Vagina (tissue), 2 donors: ENCODE measurements at places on chromosomes 6 and 20.

DNA sequence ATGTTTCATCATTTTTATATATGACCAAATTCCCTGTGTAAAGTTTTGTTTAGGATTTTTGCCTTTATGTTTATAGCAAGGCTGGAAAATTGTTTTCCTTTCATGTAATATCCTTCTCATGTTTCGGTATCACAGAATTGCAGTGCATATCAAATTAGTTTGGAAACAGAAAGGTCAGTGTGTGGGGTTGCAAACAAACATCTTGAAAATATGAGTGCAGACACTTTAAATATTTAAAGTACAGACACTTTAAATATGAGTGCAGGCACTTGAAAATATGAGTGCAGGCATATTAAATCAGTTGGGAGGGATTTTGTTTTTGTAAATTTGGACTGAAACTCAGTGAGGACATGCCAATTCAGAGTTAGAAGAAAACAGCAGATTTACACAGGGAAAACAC lies 6.5 kb downstream of the SLPI start:
- no peaks in the 10 kb centered on the region for H3K4me1 ChIP-seq
- H3K27ac ChIP-seq = no peak overlapping the region
- DNase-seq = no peak
- no peaks in the 10 kb centered on the region for H3K27me3 ChIP-seq

- H3K4me3 ChIP-seq = no peak overlapping the region
- no peaks in the 10 kb centered on the region for H3K36me3 ChIP-seq
- H3K27me3 ChIP-seq = no peaks in the 10 kb centered on the region
- no peak for DNase-seq
- H3K27ac ChIP-seq = peak overlapping the region; percentile 80
These were observed 44.3 kb downstream of the TRERF1 start for GRCh38 chr6:42407379-42407778.

- H3K4me1 ChIP-seq = peaks cover 17% of the 10 kb centered on the region
- no peak overlapping the region for H3K4me3 ChIP-seq
- DNase-seq = no peak
- H3K27me3 ChIP-seq = no peaks in the 10 kb centered on the region
- no peak overlapping the region for H3K27ac ChIP-seq
These were observed 189.4 kb upstream of the RREB1 start for GRCh38 chr6:6918216-6918983.

DNA sequence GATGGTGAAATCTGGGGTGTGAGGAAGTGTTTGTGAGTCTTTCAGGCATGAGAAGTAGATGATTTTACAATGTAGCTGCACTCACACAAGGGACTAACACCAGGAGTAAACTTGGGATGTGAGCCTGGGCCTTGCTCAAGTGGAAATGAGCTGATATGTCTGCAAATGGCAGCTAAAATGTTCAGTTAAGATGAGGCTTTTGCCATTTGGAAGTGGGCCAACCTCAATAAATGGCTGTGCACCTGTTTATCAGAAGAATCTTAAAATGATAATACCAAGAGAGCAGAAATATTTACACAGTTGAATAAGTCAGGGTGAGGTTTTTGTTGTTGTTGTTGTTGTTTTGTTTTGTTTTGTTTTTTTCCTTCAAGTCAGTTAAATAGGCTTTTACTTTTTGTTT lies 25.7 kb upstream of the KLHL31 start:
- H3K4me3 ChIP-seq = no peak overlapping the region
- H3K36me3 ChIP-seq = no peaks in the 10 kb centered on the region
- no peak for DNase-seq
- no peaks in the 10 kb centered on the region for H3K4me1 ChIP-seq
- no peak overlapping the region for H3K27ac ChIP-seq

GRCh38 chr6:113351173-113351834 lies 505.8 kb upstream of the MARCKS start:
- H3K27ac ChIP-seq = no peak overlapping the region
- no peaks in the 10 kb centered on the region for H3K27me3 ChIP-seq
- no peak overlapping the region for H3K4me3 ChIP-seq
- H3K4me1 ChIP-seq = peaks cover 21% of the 10 kb centered on the region
- DNase-seq = no peak

- H3K27ac ChIP-seq = peak overlapping the region; percentile 53
- H3K4me3 ChIP-seq = no peak overlapping the region
- no peak for DNase-seq
- H3K4me1 ChIP-seq = peaks cover 30% of the 10 kb centered on the region
These were observed 24.5 kb downstream of the RIPOR3 start for GRCh38 chr20:50666709-50667298.

GRCh38 chr6:137291441-137291840 lies 72.3 kb upstream of the IFNGR1 start:
- no peaks in the 10 kb centered on the region for H3K27me3 ChIP-seq
- no peaks in the 10 kb centered on the region for H3K36me3 ChIP-seq
- no peak for DNase-seq
- peaks cover 13% of the 10 kb centered on the region for H3K4me1 ChIP-seq

GRCh38 chr6:139600343-139600742 lies 225.9 kb upstream of the CITED2 start:
- no peaks in the 10 kb centered on the region for H3K27me3 ChIP-seq
- peaks cover 26% of the 10 kb centered on the region for H3K4me1 ChIP-seq
- no peaks in the 10 kb centered on the region for H3K36me3 ChIP-seq
- DNase-seq = no peak

DNA sequence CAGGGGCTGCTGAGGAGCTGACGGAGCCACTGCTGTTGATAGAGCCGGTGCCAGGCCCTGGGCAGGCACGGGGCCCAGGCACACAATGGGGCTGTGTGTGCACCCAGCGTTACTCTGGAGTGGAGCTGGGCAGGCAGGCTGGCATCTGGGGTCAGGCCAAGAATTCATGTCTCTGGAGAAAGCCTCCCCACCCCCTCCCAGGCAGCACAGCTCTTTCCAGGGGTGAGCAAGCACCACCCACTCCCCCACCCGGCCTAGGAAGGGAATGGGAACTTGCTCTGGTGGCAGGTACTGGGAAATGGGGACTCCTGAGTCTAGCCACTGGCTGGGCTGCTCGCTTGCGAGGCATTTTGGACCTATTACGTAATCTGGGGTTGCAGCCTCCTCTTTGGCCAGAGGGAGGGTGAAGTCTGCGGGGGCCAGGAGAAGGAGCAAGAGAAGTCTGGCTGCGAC lies 22.7 kb downstream of the TFEB start:
- DNase-seq = no peak
- no peak overlapping the region for H3K4me3 ChIP-seq
- H3K36me3 ChIP-seq = no peaks in the 10 kb centered on the region
- H3K27ac ChIP-seq = peak overlapping the region; percentile 51
- H3K27me3 ChIP-seq = no peaks in the 10 kb centered on the region
- peaks cover 72% of the 10 kb centered on the region for H3K4me1 ChIP-seq

DNA sequence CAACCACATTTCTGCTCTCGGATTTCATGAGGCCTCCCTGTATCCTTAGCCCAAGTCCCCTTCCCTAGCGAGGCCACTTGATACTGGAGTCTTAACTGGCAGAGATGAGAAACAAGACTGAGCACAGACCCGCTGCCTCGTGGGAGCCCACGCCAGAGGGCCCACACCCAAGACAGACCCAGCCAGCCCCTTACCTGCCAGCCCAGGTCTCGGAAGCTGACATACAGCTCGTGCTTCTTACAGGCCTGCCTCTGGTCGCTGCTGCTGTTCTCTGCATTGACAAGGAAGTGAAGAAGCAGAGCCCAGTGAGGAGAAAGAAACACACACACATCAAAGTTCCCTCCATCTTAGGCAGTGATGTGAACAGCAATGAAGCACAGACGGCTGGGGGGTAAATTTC lies 91.7 kb downstream of the BMP7 start:
- H3K27me3 ChIP-seq = no peaks in the 10 kb centered on the region
- no peak for DNase-seq
- H3K4me3 ChIP-seq = no peak overlapping the region
- H3K4me1 ChIP-seq = no peaks in the 10 kb centered on the region
- H3K36me3 ChIP-seq = no peaks in the 10 kb centered on the region

DNA sequence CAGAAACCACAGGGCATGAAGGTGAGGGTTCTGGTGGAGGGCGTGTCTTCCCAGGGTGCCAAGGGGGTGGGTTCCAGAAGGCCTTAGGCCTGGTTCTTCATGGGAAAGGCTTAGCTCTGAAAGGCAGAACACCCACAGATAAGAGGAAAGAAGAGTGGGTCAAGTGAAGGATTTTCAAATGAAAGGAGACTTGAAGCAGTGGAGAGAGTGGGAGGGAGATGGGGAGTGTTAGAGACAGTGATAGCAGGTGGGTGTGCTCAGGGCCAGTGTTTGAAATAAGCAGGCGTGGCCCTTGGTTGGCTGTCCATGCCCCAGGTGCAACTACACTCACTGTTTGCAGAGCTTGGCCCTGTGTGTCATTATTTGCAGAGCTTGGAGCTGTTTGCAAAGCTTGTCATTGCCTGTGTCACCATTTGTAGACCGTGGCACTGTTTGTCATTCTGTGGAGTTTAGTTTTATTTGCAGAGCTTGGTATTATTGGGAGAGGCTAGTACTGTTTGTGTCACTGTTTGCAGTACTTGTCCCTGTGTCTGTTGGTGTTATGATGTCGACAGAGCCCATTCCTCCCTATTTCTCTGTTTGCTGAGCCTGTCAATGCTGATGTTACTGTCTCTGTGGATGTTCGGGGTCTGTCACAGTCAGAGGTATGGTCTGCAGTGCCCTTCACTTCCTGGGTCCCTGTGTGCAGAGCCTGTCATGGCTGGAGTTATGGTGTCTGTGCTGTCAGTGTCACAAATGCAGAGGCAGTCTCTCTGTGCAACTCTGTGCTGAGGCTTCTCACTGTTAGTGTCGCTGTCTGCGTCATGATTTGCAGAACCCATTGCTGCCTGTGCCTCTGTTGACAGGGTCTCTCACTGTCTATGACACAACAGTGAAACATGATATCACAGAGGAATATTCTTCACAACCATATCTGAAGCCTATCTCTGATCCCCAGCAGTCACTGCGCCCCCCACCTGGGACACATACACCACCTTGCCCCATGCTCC lies 127.7 kb upstream of the LRFN2 start:
- no peak for DNase-seq
- H3K4me3 ChIP-seq = no peak overlapping the region
- no peaks in the 10 kb centered on the region for H3K36me3 ChIP-seq
- no peak overlapping the region for H3K27ac ChIP-seq
- peaks cover 3% of the 10 kb centered on the region for H3K4me1 ChIP-seq

DNA sequence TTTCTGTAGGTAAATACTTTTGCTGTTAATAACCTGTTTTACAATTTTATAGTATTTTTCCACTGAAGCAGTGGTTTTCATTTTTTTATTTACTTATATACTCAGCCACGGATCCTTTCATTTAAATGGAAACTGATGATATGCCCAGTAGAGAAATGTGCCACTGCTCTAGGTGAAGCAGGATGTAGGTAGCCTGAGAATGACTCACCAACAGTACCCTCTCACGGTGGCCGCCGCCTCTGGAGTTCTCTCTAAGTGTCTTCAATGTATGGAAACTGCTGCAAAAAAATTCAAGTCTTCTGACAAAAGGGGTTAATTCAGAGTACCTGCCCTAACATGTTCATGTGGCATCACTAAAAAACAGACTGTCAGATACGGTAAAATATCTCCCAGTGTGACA lies 6.4 kb downstream of the EYA4 start:
- H3K36me3 ChIP-seq = no peaks in the 10 kb centered on the region
- no peak for DNase-seq
- H3K27ac ChIP-seq = no peak overlapping the region
- peaks cover 4% of the 10 kb centered on the region for H3K4me1 ChIP-seq
- H3K27me3 ChIP-seq = peaks cover 6% of the 10 kb centered on the region

- H3K36me3 ChIP-seq = no peaks in the 10 kb centered on the region
- no peak overlapping the region for H3K27ac ChIP-seq
- DNase-seq = no peak
- H3K27me3 ChIP-seq = no peaks in the 10 kb centered on the region
- no peak overlapping the region for H3K4me3 ChIP-seq
- no peaks in the 10 kb centered on the region for H3K4me1 ChIP-seq
These were observed 4.4 kb upstream of the HLA-DMB start for GRCh38 chr6:32945108-32945760.

DNA sequence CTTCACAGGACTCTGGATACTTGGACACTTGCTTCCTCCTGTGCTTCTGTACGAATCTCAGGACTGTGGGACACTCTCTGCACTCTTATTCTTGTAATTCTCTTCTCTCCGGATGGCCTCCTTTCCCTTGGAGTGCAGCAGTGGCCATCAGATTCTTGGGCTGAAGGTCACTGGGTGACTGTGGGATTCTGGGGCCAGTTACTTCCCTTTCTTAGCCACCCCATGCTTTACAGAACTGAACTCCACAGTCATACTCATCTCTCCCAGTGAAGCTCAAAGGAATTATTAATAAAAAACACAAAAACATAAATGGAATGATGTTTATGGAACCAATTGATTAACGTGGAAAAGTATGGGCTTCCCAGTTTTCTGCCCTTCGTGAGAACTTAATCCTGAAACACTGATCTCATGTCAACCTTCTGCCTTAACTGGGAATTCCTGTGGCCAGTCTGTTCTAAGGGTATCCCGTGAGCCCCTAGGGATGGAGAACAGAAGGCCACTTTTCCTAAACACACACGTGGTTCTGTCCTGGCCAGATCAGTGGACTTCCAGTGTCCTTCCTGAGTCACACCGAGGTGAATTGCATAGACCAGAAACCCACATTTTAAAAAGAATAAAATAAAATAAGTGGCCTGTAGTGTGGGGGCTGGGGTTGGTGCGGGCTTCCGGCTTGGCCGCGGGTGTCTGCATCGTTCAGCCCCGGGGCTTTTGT lies 23.6 kb upstream of the HLA-E start:
- H3K4me1 ChIP-seq = peaks cover 21% of the 10 kb centered on the region
- H3K27ac ChIP-seq = no peak overlapping the region
- H3K27me3 ChIP-seq = peaks cover 8% of the 10 kb centered on the region
- H3K4me3 ChIP-seq = peak overlapping the region; percentile 46

GRCh38 chr6:168884050-168884645 lies 369.5 kb downstream of the THBS2 start:
- no peak for DNase-seq
- H3K4me3 ChIP-seq = no peak overlapping the region
- no peaks in the 10 kb centered on the region for H3K4me1 ChIP-seq
- H3K27ac ChIP-seq = no peak overlapping the region

DNA sequence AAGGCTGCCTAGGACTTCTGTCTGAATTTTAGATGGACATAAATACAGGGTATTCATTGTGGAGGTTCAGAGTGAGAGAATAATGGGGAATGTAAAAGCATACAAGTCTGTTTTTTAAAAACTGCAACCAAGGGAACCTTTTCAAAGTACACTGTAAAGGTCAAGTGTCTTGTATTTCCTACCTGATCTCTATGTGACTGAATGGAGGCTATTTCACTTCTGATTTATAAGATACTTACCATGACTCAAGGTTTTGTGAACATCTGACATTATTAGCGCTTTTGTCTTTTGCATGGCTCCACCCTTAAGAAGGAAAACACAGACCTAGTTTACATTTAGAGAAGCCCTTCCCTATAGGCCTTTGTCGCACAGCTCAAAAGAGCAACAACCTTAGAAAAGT lies 126.5 kb downstream of the ZFAND3 start:
- DNase-seq = no peak
- H3K4me1 ChIP-seq = peaks cover 26% of the 10 kb centered on the region
- H3K27ac ChIP-seq = no peak overlapping the region

GRCh38 chr6:144008120-144008811 lies at the start of gene PLAGL1:
TSS of gene PLAGL1 (minus strand) at chr6:144008259. CDS start at chr6:143948136, 60,123 bp downstream.
- peak within 1 kb of the TSS; percentile 49 for H3K4me3 ChIP-seq
- no peaks in the 10 kb centered on the region for H3K27me3 ChIP-seq
- DNase-seq = no peak
- H3K27ac ChIP-seq = peak within 1 kb of the TSS; percentile 73
- no peaks in the 10 kb centered on the region for H3K36me3 ChIP-seq

GRCh38 chr6:13733178-13733887 lies 21.7 kb upstream of the RANBP9 start:
- no peaks in the 10 kb centered on the region for H3K36me3 ChIP-seq
- H3K4me3 ChIP-seq = peak overlapping the region; percentile 18
- H3K4me1 ChIP-seq = peaks cover 14% of the 10 kb centered on the region
- DNase-seq = no peak
- peak overlapping the region; percentile 38 for H3K27ac ChIP-seq
